Natural killer cell (primary cell): ENCODE measurements at places on chromosomes 3 and 15. TPM values are rescaled to one million over a fixed set of nuclear protein-coding genes. Genes with fewer than 3 reads are reported as not detected.

Gene TLNRD1
- total RNA-seq, result 17.5 TPM

GRCh38 chr3:19074257-19074900 is 73.9 kb upstream of the KCNH8 start:
- no peak for DNase-seq

DNA sequence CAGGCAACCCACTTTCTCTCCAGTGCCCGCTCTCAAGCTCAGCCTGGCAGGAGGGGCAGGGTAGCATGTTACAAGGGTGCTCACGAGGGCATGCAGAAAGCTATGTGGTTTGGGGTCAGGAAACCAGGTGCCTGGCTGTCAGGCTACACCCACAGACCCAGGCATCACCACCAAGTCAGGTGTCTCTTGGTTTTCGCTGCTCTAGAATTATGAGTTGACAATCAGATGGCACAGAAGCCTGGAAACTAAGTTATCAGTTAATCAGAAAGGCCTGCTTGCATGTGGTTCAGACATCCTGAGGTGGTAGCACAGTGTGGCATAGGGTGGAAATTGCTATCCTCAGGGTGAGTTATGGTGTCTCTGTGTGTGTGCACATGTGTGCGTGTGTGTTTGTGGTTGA is 16.2 kb upstream of the CCR9 start:
- peak; percentile 89 for DNase-seq

- DNase-seq, result no peak
Observed at GRCh38 chr3:71587958-71588357, 4.4 kb upstream of the FOXP1 start.

- peak; percentile 89 for DNase-seq
Observed at GRCh38 chr3:15108082-15108545, 9.2 kb upstream of the RBSN start.

DNA sequence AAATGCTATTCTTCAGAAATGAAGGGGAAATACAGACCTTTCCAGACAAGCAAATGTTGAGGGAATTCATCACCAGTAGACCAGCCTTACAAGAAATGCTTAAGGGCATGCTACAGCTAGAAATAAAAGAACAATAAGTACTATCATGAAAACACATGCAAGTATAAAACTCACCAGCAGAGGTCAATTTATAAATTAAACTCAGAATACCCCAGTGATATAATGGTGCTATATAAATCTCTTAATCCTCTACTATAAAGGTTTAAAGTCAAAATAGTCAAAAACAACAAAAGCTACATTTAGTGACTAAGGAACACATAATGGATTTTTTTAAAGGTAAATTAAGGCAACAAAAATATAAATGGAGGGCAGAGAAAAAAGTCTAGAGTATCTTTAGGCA is 142.5 kb downstream of the CPNE4 start:
- DNase-seq, result no peak

Gene GNAT1
- not detected for total RNA-seq

GRCh38 chr15:101623367-101624304 is 28.5 kb downstream of the TM2D3 start:
- no peak for DNase-seq

DNA sequence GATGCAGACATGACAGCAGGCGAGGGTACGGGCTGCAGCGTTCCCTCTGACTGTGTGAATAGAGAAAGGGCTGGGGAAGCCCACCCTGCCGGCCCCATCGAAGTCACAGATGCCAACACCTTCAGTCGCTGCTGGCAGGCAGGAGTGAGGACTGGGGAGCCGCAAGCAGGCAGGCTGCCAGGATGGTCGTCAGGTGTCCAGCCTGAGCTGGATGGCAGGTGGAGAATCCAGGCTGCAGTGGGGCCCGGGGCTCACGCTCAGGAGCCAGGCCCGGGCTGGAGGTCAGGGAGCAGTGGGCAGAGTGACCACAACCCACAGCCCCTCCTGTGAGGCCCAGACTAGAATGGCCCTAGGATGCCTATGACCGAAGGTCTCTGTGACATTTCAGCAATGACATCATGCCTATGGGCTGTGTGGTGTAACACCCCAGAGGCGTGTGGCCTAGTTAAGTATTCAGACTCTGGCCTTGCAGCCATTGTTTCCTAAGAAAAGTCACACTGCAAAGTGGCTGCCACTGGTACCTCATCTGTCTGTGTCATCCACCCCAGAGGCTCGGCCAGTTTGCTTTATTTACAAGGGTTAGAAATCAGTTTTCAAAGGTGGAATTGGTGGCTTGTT is 15.7 kb downstream of the PRR23E start:
- no peak for DNase-seq

DNA sequence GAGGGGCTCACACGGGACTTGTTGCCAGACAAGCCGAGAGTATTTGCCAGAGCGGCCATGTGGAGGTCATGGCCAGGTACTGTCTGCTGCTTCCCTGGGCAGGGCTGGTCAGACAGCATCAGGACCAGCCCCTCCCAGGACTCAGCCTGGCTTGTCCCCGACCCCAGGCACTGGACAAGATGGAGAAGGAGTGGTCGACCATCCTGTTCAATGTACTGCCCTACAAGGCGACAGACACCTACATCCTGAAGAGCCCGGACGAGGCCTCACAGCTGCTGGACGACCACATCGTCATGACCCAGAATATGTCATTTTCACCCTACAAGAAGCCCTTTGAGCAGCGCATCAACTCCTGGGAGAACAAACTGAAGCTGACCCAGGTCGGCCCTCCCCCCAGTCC is 38.6 kb downstream of the DNAH1 start:
- DNase-seq, result no peak

DNA sequence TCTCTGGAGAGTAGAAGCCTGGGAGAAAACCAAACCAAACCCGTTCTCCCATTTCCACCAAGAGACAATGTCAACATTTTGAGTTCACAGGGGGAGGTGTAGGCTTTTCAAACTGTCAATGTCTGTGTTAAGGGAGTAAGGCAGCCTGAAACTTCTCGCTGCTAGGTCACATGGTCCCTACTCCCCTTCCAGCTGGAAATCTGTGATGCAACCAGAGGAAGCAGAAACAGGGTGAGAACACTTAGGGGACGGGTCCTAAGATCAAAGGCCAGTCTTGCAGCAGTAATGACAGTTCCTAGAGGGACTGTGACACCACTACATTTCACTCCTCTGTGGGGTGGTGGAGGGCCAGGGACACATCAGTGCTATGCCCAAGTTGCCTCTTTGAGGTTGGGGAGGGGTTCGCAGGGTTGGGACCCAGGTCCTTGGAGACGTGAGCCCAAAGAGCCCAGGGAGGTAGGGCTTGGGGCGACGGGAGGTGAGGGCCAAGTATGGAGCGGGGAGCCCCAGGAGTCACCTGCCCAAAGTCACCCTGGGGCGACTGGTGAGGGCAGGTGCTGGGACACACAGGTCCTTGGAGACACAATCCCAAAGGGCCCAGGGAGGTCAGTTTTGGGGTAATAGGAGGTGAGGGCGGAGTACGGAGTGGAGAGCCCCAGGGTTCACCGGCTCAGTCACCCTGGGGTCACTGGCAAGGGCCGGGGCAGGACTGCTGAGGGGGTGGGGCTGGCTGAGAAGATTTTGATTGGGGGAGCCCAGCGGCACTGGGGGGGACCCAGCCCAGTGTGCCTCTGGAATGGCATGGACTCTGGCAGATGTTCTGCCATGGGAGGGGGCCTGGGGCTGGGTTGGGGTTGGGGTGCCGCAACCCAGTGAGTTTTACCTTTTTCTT is 582 bp downstream of the GOLGA6L2 start:
- no peak for DNase-seq

DNA sequence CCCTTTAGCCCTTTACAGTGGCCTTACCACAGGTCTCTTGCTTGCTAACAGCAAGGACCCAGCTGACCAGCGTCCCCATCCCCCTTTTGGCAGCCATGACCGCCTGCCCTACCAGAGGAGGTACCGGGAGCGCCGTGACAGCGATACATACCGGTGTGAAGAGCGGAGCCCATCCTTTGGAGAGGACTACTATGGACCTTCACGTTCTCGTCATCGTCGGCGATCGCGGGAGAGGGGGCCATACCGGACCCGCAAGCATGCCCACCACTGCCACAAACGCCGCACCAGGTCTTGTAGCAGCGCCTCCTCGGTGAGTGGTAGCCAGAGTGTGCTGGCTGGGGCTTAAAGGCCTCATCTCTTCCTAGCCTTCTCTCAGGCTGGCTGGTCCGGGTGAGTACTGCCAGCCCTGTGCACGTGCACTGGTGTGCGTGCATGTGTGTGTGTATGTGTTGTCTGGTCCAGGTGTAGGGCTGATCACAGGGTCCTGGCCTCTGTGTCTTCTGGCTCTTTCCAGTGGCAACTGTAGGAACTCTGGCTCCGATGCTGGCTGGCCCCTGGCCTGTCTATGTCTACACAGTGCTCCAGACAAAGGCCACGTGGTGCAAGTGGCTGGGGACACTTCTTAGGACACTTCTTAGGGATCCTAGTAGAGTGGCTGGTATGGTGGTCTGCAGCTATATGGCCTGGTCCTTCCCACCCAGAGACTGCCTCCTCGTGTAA is 4.4 kb downstream of the CLK3 start:
- no peak for DNase-seq

- no peak for DNase-seq
Observed at GRCh38 chr3:71461114-71461513, 122.4 kb downstream of the FOXP1 start.

Gene ECE2
- not detected for total RNA-seq

- DNase-seq, result no peak
Observed at GRCh38 chr3:16589867-16590624, 15.2 kb downstream of the DAZL start.

- DNase-seq, result no peak
Observed at GRCh38 chr3:37014620-37015019, 21.3 kb downstream of the MLH1 start.

DNA sequence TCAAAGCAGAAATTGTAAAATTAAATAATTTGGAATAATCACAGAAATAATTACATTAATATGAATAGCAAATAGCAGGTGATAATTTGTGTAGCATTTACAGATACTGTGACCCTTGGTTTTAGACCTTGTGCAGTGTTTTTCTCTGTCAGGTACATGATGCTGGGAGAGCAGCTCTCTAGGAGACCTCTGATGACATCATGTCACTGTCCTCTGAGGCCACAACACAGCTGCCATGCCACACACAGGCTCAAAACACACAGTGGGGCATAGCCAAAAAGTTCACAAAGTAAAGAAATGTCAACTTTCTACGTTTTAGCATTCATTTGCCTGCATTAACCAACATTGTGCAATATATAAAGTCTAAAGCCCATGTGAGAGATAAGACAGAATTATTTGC is 71.8 kb upstream of the ZBTB20 start:
- DNase-seq, result no peak

Gene GDPGP1
- 9.5 TPM for total RNA-seq

- no peak for DNase-seq
Observed at GRCh38 chr3:61537366-61537765, 24.0 kb upstream of the PTPRG start.

GRCh38 chr3:47028667-47029066 is 49.2 kb downstream of the NBEAL2 start:
- no peak for DNase-seq

GRCh38 chr3:63959146-63959545 is 47.0 kb upstream of the SCAANT1 start:
- no peak for DNase-seq

Gene FSTL1
- 1.1 TPM for total RNA-seq

Gene MAGEL2
- not detected for total RNA-seq

GRCh38 chr3:125402639-125403038 is 27.5 kb upstream of the ZNF148 start:
- DNase-seq, result no peak

DNA sequence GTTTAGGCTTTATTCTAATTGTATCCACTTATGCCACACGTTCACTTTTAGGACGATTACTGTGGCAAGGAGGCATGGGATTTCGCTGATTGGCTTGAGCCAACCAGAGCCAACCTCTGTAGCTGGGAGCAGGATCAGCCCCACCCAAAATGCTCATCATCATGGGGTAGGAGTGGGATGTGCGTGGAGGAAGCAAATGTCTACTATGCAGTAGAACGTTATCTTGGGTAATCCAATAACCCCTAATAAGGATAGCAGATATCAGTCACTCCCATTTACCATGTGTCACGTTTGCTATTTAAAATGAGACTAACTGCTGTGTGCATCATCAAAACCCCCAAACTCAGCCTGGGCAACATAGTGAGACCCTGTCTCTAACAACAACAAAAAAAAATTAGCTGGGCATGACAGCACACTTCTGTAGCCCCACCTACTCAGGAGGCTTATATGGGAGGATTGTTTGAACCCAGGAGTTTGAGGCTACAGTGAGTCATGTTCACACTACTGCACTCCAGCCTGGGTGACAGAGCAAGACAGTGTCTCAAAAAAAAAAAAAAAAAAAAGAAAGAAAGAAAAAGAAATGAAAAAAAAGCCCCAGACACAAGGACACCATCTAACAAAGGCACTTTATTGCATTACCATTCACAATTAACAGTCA is 17.8 kb upstream of the ITGB5 start:
- DNase-seq, result no peak

- peak; percentile 70 for DNase-seq
Observed at GRCh38 chr3:50652709-50653108, 22.0 kb upstream of the DOCK3 start.

DNA sequence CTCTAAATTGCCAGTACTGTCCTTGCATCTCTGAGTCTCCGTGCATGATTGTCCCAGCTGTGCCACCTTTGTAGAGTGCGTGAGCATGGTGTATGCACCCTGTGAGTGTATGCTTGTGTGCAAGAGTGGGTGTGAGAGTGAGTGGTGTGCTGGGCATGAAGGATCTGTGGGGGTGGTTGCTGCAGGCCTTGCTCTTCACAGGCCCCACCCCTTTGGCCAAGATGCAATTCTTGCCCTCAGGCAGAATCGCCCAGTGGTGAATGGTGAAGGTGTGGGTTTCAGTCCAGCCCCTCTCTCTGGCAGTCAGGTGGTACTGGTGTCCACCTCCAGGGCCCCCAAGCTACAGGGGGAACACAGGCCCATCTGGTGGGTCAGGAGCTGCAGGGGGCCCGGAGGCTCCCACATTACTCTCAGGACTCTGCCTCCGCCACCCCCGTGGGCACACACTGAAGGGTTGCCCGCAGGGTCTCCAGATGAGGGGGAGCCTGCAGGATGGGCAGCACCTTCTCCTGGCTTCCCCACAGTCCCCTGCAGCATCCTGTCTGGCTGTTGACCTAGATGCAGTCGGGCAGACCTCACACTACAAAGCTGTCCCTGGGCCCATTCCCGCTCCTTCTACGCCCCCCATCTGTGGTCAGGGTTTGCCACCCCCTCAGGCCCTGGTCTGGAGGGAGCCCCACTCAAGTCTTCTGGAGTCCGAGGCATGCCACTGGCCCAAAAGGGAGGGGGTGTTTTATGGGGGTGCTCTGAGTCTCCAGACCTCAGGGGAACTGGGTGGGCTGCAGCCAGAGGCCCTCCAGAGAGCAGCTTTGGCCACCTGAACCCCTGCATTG is 8.3 kb upstream of the ROPN1B start:
- no peak for DNase-seq

Gene CIAO2A
- 22.9 TPM for total RNA-seq

GRCh38 chr3:107124885-107125284 is 252.4 kb upstream of the CCDC54 start:
- no peak for DNase-seq

- no peak for DNase-seq
Observed at GRCh38 chr3:64685800-64686445, 1.9 kb downstream of the ADAMTS9 start.

GRCh38 chr3:142930463-142930862 is 33.0 kb downstream of the PAQR9 start:
- no peak for DNase-seq
